ENCODE measurements at places on chromosomes 1 and 21.

DNA sequence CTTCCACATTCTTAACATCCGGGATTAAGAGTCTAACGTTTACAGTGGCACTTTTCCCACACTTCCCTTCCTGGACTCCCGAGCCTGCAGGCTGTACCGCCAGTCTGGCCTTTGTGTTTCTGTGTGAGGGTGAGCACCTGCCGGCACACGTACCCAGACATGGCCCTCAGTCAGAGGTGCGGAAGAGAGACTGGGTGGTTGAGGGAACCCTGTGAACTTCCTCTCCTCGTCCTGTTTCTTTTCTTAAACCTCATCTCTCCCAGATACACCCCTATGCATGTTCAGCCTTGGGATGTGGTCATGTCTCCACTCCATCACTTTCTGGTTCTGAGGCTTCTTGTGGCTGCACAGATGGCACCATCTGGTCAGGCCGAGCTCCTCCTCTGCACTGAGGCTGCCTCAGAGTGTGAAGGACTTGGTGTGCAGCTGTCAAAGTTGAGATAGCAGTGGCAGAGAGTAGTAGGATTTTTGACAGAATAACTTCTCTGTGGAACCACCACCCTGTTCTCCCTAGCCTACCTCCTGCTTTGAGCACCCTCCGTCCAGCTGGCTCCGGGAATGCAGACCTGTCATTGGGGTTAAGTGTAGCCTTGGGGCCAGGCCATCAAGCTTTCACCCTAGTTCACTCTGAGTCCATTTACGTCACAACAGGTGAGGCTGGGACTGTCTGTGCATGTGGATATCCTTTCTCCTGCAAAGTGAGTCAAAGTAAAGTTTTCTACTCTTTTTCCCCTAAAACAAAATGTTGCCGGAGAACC, 31.4 kb downstream of the VASH2 start:
- DNase-seq: no peak

- DNase-seq: no peak
Measured at GRCh38 chr1:226574591-226575435, 26.2 kb downstream of the STUM start.

GRCh38 chr1:183416850-183417771, 1.1 kb downstream of the NMNAT2 start:
- no peak for DNase-seq

DNA sequence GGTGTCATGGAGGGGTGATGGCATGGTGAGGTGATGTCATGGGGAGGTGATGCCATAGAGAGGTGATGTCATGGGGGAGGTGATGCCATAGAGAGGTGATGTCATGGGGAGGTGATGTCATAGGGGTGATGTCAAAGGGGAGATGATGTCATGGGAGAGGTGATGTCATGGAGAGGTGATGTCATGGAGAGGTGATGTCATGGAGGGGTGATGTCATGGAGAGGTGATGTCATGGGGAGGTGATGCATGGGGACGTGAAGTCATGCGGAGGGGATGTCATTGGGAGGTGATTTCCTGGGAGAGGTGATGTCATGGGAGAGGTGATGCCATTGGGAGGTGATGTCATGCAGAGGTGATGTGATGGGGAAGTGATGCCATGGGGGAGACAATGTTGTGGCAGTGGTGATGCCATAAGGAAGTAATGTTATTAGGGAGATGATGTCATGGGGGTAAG, 92.1 kb upstream of the C1orf174 start:
- DNase-seq: no peak

DNA sequence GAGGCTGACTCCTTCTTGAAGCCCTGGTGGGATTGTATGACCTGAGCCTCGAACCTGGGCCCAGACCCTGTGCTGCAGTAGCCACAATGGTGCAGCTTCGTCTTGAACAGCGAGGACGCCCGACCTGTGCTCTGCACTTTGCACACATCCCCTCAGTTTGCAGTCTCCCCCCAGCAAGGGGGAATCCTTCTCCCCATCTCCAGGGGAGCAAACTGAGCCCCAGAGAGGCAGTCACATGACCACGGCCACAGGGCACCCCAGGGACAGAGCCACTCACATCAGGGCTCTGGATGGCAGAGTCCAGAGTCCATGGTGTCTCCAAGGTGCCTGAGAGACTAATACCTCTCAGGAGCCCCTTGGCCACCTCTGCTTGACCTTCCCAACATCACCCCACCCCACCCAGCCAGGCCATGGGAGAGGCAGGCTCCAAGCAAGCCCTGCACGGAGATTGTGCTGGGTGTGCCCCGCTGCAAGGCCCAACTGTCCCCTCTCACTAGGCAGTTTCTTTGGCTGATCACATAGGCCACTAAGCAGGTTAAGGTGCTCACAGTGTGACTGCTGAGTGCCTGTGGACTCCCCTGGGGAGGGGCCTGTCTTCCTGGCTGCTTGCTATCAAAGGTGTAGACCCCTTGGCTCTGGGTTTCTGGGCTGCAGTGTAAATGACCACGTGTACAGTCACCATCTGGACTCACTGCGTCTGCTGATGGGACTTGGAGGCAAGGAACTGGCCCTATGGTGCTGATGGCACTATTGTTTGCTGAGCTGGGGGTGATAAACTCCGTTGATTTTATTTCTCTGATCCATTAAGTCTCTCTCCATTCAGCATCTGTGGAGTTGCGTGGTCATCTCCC, 398.1 kb downstream of the MATN1 start:
- DNase-seq: no peak

DNA sequence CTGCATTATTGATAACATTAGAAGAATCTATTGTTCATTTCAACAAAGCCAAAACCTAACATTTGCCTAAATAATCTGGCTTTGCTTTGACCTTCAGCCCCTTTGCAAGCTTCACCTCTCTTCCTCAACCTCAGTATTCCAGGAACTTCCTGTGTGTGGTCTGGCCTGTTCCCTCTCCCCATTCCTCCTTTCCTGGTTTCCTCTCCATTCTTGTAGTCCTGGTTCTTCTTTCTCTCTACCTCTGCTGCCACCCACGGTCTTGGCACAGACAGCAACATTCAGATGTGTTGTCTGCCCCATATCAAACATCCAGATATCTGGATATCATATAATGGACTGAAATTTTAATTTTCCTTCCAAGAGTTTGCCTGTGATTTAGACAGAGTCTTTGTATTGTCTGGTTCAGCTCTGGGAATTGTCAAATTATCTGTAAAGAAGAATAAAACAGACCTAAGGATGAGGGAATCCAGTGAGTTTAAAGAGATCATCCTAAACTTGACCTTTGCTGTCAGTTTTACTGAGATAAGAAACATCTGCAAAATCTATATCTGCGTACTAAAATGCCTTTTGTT, 148.1 kb upstream of the KCTD3 start:
- DNase-seq: no peak

DNA sequence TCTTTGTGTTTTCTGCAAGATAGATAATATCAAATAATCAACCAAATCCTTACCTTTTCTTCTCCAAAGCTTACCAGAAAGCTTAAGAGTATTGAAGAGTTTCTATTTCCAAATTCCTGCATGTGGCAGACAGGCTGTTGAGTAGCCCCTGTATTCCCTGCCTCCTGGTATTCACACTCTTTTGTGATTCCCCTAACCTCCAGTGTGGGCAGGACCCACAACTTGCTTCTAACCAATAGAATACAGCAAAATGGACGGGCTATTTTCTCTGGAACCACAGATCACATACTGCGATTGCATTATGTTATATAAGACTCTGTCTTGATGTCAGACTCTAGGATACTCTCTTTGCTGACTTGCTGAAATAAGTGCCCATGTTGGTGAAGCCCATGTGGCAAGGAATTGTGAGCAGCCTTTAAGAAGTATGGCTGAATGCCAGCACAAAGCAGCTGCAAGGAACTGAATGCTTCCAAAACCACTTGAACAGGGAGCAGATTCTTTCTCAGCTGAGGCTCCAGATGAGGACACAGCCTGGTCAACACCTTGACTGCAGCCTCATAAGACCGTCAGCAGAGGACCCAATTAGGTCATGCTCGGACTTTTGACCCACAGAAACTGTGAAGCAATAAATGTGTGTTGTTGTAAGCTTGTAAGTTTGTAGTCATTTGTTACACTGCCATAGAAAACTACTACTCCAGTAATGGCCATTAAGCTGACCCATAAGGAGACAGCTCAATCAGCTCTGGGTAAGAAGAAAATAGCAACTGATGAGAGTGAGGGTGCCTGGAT, 47.9 kb upstream of the PLXNA2 start:
- DNase-seq: no peak

DNA sequence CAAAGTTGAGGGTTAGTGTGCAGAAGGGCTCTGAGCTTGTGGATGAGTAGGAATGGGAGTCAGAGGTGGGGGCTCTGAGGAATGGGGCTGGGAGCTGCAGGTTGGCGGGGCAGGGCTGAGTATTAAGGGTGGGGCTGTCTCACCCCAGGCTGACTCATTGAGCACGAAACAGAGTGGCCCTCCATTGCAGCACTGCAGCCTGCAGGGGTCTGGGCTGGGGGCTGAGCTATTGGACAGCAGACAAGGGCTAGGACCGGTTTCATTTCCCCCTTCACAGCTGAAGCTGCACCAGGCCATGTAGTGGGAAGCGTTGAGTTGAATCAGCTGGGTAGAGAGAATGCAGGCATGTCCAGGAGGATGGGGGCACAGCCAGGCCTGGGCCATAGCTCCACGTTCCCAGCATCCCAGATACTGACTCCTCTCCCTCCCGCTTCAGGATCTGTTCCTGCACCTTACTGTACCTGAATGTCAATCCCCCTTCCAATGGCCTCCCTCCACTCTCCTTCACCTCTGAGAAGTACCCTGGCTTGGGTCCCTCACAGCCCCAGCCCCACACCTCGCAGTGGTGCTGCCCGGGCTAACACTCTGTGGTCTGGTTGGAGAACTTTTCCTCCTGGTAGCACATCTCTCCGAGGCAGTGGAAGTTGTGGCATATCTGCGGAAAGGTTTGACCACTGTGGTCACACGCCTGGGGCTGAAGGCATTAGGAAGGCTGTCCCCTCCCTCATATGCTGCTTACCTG, 4.4 kb upstream of the INPP5B start:
- DNase-seq: no peak

DNA sequence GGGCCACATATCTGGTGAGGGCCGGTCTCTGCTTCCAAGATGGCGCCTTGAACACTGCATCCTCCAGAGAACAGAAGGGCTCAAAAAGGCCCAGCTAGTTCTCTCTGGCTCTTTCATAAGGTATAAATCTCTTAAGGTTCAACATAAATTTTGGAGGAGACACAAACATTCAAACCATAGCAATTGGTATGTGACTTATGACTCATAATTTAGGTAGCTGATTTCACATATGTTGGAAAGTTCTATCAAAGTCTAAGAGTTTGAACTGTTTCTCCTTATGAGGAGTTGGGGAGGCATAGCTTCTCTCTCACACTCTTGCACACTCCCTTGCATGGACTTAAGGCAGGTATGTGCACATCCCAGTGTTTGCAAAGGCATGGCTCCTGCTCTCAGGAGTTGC, 5.1 kb upstream of the FYB2 start:
- DNase-seq: no peak

GRCh38 chr1:159289060-159289459, 13.1 kb upstream of the FCER1A start:
- no peak for DNase-seq

GRCh38 chr1:15687446-15687845, 3.3 kb downstream of the PLEKHM2 start:
- no peak for DNase-seq

- no peak for DNase-seq
Measured at GRCh38 chr1:157390651-157391050, 161.7 kb downstream of the FCRL5 start.

GRCh38 chr1:175250027-175250426, 57.5 kb upstream of the KIAA0040 start:
- DNase-seq: no peak
